Spleen (tissue), 13 donors: ENCODE measurements at places on chromosomes 2 and 18. TPM values are rescaled to one million over a fixed set of nuclear protein-coding genes. Genes with fewer than 3 reads are reported as not detected.

Gene SKA1
- 0.91 TPM for total RNA-seq

Gene MARCHF4
- not detected for total RNA-seq

Gene IL36A
- total RNA-seq: not detected

Gene GBX2
- total RNA-seq: not detected

Gene PLA2R1
- 11.3 TPM for total RNA-seq

Gene SMYD5
- 12.6 TPM for total RNA-seq

Gene IL36B
- not detected for total RNA-seq

Gene RGPD3
- 2.5 TPM for total RNA-seq

Gene LIMS4
- 1.9 TPM for total RNA-seq

Gene ALKAL2
- 16.9 TPM for total RNA-seq

Gene ITPRIPL1
- 5.2 TPM for total RNA-seq

GRCh38 chr18:32366586-32367538 lies 103.8 kb downstream of the GAREM1 start:
- DNase-seq: no peak
- no peak overlapping the region for H3K4me3 ChIP-seq
- no peaks in the 10 kb centered on the region for H3K27me3 ChIP-seq
- H3K27ac ChIP-seq: no peak overlapping the region
- H3K4me1 ChIP-seq: no peaks in the 10 kb centered on the region
- no peaks in the 10 kb centered on the region for H3K36me3 ChIP-seq

DNA sequence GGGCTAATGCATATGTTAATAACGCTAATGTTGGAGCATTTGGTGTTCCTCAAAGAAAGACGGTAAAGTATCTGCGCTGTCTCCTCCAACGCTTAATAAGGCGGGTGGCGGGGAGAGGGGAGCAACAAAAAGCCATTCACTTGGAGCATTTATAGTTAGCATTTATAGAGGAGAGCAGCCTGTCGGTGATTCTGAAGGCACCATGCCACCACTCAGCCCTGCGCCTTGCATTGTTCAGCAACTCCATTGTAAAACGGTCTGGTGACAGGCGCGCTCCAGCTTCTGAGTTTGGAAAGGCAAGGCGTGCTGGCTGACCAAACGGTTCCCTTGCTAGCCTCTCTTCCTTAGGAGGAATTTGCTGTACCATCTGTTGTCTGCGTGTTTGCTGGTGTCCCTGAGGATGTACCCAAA lies 83.9 kb downstream of the LYPD1 start:
- no peak for DNase-seq
- no peaks in the 10 kb centered on the region for H3K36me3 ChIP-seq
- no peaks in the 10 kb centered on the region for H3K4me1 ChIP-seq
- H3K27me3 ChIP-seq: no peaks in the 10 kb centered on the region

- H3K4me3 ChIP-seq: no peak overlapping the region
- no peak overlapping the region for H3K27ac ChIP-seq
- H3K4me1 ChIP-seq: no peaks in the 10 kb centered on the region
- peak; percentile 60 for DNase-seq
Measured at GRCh38 chr2:238879621-238880377, 31.9 kb downstream of the TWIST2 start.

- DNase-seq: no peak
- H3K27me3 ChIP-seq: no peaks in the 10 kb centered on the region
- H3K36me3 ChIP-seq: no peaks in the 10 kb centered on the region
- no peak overlapping the region for H3K4me3 ChIP-seq
Measured at GRCh38 chr2:225400060-225400511, 576 bp downstream of the NYAP2 start.

DNA sequence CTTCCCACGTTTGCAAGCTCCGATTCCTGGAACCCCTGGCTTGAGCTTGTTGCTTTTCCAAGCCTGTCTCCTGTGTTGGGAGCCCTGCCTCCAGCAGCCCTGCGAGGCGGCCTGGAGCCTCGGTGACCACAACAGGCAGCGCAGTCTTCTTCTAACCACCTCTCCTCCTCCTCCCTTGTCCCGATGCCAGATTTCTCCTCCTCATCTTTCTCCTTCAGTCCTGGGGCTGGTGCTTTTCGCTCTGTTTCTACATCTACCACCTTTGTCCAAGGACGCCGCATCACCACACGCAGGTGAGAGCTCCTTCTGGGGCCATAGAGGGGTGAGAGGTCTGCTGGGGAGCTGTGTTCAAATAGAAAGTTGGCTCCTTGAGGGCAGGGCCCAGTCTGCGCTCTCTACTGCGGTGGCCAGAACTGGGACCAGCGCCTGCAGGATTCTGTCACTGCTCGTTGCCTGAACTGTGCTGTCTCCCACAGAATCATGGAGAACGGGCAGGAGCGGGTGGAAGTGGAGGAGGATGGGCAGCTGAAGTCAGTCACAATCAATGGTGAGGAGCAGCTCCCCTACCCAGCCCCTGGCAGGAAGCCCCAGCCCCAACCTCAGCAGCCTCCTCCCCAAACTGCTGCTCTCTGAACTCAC lies 3.9 kb downstream of the DNAJB2 start:
- no peaks in the 10 kb centered on the region for H3K27me3 ChIP-seq
- DNase-seq: no peak
- H3K4me3 ChIP-seq: no peak overlapping the region
- H3K27ac ChIP-seq: peak overlapping the region; percentile 58

- no peak for DNase-seq
- H3K4me3 ChIP-seq: no peak overlapping the region
- H3K27me3 ChIP-seq: no peaks in the 10 kb centered on the region
- H3K4me1 ChIP-seq: no peaks in the 10 kb centered on the region
- H3K27ac ChIP-seq: no peak overlapping the region
Measured at GRCh38 chr18:25425024-25425423, 73.1 kb upstream of the ZNF521 start.

DNA sequence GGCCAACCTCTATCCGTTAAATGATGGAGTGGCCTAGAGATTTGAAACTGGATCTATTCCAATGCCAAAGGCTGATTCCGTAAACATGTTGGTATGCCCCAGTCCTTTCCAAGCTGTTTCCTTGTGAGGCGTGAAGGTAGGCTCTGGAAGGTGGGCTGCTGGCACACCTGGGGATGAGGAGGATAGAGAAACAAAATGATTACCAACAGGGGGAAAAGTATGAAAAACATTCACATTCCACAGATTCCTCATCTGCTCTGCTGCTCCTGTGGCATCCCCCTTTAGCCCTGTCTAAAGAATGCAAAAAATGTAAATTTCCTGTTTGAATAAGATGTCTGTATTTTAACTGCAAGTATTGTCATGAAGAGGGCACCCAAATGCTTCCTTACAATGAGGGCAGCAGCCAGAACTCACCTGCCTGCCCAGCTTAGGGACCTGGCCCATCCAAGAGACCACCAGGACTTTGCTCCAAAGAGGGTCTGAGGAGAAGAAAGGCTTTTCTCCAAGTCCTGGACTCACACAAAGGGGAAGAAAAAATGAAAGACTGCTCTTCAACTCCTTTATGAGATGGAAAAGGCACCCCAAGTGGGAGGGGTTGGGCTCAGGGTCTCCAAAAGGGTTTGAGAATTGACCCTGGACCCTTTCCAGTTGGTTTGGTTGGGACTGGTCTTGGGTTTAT lies 132.3 kb upstream of the PELI1 start:
- no peaks in the 10 kb centered on the region for H3K27me3 ChIP-seq

GRCh38 chr2:38353402-38353801 lies 23.7 kb downstream of the ATL2 start:
- H3K27me3 ChIP-seq: no peaks in the 10 kb centered on the region
- H3K4me3 ChIP-seq: no peak overlapping the region
- H3K4me1 ChIP-seq: peaks cover 4% of the 10 kb centered on the region
- no peak overlapping the region for H3K27ac ChIP-seq

DNA sequence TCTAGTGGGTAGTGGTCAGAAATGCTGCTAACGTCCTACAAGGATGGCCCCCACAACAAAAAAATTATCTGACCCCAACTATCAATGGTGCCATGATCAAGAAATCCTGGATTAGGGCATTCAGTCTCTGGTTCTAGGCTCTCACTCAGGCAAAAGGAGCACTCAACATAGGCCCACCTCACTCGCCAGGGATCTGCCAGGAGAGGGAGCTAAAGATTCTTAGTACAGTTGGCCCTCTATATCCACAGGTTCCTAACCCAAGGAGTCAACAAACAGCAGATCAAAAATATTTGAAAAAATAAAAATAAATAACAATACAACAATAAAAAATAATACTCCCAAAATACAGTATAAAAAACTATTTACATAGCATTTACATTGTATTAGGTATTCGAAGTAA lies 10.0 kb downstream of the SLC4A5 start:
- no peaks in the 10 kb centered on the region for H3K27me3 ChIP-seq
- DNase-seq: no peak
- no peaks in the 10 kb centered on the region for H3K36me3 ChIP-seq

DNA sequence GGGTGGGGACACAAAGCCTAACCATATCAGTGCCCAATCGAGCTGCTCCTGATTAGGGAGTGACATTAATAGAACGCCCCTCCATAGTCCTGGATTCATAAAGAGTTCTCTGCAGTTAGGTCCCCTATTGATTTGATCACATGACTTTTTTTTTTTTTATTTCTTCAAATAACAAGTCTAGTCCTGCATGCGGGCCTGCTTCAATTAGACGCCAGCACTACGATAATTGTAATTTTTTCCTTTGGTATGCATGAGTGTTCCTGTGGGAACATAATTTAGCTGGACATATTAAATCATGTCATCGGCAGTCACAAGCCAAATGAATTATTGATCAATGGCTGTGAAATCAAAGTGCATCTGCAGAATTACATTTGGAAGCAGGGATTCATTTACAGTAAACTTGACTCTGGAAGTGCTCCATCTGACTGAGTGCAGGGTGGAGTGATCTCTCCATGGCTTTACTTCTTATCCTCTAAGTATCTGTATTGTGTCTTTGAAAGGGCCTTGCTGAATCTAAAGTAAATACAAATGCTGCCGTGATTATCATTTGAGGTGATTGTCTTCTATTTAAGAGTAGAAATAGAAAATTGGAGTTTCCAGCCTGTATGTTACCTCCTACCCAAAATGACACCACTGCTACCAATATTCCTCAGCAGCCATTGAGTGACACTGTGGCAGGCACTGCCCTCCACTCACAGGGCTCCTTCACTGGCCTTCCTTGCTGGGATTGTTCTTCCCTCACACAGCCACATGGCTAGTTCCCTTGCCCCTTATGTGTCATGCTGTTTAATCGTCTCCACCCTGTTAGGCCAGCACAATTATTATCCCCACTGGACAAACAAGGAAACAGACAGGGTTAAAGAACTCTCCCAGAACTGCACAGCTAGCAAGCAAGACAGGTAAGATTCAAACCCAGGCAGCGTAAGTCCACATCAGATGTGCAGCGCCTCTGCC lies 337.4 kb upstream of the ID2 start:
- H3K27ac ChIP-seq: no peak overlapping the region
- DNase-seq: no peak
- no peaks in the 10 kb centered on the region for H3K36me3 ChIP-seq

DNA sequence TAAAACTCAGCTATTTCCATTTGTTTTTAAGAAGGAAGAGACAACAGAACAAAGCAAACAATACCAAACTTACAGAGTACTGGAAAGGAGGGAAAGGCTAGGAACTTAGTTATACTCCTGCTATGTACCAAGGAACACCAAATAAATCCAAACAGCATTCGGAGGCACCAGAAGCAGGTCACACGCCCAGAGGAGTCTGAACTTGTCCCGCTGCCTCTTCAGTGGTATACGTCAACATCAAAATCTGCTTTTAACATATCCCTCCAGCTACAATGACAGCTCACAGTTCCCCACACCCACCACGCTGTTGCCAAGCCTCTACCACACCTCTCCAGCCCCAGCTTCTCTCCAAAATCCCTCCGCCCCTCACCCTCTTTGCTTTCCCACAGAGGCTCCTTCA lies 17.3 kb downstream of the C2orf76 start:
- H3K4me1 ChIP-seq: peaks cover 3% of the 10 kb centered on the region
- no peaks in the 10 kb centered on the region for H3K36me3 ChIP-seq
- no peak overlapping the region for H3K27ac ChIP-seq
- no peak for DNase-seq

DNA sequence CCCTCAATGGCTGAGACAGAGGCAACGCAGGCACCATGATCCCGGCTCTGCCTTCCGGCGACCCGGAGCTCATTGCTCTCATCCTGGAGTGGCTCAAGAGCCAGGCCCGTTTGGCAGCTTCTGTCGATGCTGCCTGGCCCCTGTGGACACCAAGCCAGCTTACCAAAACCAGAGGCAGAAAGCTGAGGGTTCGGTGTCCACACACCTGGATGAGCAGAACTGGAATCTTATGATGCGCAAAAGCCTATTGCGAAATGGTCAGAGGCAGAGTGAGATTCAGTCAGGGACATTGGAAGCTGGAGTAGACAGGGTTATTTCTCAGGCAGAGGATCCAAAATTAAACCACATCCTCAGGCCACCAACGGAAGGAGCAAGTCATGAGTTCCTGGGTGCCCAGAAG lies 34.9 kb upstream of the TGIF1 start:
- no peak overlapping the region for H3K4me3 ChIP-seq
- H3K4me1 ChIP-seq: no peaks in the 10 kb centered on the region
- DNase-seq: no peak
- no peaks in the 10 kb centered on the region for H3K27me3 ChIP-seq
- H3K36me3 ChIP-seq: no peaks in the 10 kb centered on the region

- H3K4me3 ChIP-seq: no peak overlapping the region
- DNase-seq: no peak
- no peak overlapping the region for H3K27ac ChIP-seq
- peaks cover 3% of the 10 kb centered on the region for H3K36me3 ChIP-seq
- H3K27me3 ChIP-seq: no peaks in the 10 kb centered on the region
- peaks cover 5% of the 10 kb centered on the region for H3K4me1 ChIP-seq
Measured at GRCh38 chr2:71156573-71156972, 26.1 kb downstream of the MPHOSPH10 start.

- H3K36me3 ChIP-seq: no peaks in the 10 kb centered on the region
- DNase-seq: peak; percentile 48
- peaks cover 22% of the 10 kb centered on the region for H3K4me1 ChIP-seq
- H3K27ac ChIP-seq: no peak overlapping the region
- no peaks in the 10 kb centered on the region for H3K27me3 ChIP-seq
Measured at GRCh38 chr2:24913911-24914310, 6.1 kb downstream of the ADCY3 start.

GRCh38 chr2:213001297-213001910 lies 150.0 kb downstream of the IKZF2 start:
- no peaks in the 10 kb centered on the region for H3K36me3 ChIP-seq
- no peak overlapping the region for H3K27ac ChIP-seq
- H3K27me3 ChIP-seq: no peaks in the 10 kb centered on the region
- no peak overlapping the region for H3K4me3 ChIP-seq
- H3K4me1 ChIP-seq: peaks cover 18% of the 10 kb centered on the region

GRCh38 chr2:105803337-105803736 lies 58.6 kb downstream of the NCK2 start:
- DNase-seq: no peak
- no peaks in the 10 kb centered on the region for H3K36me3 ChIP-seq
- no peaks in the 10 kb centered on the region for H3K27me3 ChIP-seq
- H3K27ac ChIP-seq: peak overlapping the region; percentile 26
- peaks cover 64% of the 10 kb centered on the region for H3K4me1 ChIP-seq

DNA sequence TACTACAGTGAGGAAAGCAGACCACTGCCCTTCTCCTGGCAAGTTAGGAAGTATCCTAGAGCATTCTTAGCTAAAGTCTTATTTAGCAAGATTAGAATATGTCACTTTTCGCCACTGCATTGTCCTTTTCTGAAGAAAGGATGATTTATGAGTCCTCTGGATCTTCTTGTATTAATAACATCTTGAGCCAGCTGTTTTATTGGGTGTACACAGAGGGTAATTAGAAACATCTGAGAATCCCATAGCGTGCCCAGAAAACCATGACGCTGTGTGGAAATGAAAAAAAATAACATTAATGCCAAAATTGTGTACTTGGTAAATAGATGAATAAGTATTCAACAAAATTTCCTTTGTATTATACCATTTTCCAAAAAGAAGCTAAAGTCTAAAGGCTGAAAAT lies 198.7 kb downstream of the LTBP1 start:
- H3K27me3 ChIP-seq: no peaks in the 10 kb centered on the region
- no peak overlapping the region for H3K4me3 ChIP-seq
- no peak overlapping the region for H3K27ac ChIP-seq
- H3K4me1 ChIP-seq: no peaks in the 10 kb centered on the region
- no peaks in the 10 kb centered on the region for H3K36me3 ChIP-seq
